Sigmoid colon (tissue), 7 donors: ENCODE measurements at places on chromosomes 4 and X. TPM values are rescaled to one million over a fixed set of nuclear protein-coding genes. Genes with fewer than 3 reads are reported as not detected.

HAND2 gene
- 141 TPM for total RNA-seq

SSX4 gene
- not detected for total RNA-seq

MID2 gene
- 39.6 TPM for total RNA-seq

ANAPC10 gene
- 23.2 TPM for total RNA-seq

TACC3 gene
- total RNA-seq: 7.5 TPM

GRCh38 chrX:122771933-122772332 is 412.1 kb upstream of the GRIA3 start:
- DNase-seq: no peak

DNA sequence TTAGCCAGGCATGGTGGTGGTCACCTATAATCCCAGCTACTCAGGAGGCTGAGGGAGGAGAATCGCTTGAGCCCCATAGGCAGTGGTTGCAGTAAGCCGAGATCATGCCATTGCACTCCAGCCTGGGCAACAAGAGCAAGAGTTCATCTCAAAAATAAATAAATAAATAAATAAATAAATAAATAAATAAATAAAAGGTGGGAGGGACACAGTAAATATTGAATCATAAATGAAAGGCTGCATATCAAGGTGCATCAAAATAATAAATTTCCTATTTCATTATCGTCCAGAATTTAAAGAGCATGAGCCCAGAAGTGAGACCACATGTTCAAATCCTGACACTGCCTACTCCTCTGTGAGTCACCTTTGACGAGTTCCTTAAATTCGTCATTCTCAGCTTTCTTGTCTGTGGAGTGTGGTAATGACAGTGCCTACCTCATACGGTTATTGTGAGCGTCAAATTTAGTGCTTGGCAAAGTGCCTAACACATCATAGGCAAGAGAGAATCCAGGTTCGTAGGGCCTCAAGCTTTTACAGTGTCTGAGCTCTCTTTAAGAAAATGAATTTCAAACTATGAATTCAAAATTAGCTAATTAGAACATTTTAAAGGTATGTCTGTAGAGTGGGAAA is 49.9 kb downstream of the IL15 start:
- no peak for DNase-seq

DNA sequence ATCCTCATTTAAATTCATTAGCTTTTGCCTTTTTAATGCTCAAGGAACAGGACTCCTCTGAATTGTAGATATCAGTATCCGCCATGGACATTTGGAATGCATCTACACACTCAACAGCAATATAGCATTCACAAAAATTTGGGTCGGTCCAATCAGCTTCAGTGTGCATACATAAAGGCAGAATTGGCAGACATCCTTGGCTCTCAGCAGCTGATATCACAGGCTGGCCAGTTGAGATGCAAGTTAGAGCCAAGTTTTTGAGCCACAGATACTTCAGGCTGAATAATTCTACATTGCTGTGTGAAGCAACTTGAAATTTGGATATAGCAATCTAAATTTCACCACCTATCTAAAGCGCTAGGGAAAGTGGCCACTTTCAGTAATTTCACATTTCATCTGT is 821.1 kb downstream of the PCDH19 start:
- DNase-seq: no peak

GRCh38 chr4:111399623-111400022 is 745.6 kb upstream of the FAM241A start:
- no peak for DNase-seq

- no peak for DNase-seq
Measured at GRCh38 chr4:151359576-151359975, 34.2 kb upstream of the SH3D19 start.

DNA sequence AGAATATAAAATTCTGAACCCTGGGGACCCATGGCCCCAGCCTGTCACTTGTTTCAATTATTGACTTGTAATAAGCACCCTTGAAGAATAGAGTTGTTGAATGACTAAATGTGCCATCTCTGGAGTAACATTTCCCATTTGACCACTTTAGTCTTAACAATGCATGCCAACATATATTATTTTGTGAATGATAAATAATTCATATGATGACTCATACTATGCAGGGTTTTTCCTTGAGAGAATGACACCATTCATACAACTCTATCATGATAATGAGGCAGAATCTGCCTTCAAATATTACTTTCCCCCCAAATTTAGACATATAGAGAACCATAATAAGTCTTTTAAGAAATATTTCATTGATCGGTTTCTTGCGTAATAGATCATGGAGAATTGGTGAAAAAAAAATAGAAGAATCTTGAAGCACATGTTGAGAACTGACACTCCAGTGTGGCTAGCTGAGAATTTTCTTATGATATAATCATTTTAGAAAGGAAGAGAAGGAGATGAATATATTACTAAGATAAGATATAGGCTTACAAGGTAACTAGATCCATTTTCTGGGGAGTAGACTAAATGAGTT is 404.5 kb downstream of the GRXCR1 start:
- DNase-seq: no peak

DNA sequence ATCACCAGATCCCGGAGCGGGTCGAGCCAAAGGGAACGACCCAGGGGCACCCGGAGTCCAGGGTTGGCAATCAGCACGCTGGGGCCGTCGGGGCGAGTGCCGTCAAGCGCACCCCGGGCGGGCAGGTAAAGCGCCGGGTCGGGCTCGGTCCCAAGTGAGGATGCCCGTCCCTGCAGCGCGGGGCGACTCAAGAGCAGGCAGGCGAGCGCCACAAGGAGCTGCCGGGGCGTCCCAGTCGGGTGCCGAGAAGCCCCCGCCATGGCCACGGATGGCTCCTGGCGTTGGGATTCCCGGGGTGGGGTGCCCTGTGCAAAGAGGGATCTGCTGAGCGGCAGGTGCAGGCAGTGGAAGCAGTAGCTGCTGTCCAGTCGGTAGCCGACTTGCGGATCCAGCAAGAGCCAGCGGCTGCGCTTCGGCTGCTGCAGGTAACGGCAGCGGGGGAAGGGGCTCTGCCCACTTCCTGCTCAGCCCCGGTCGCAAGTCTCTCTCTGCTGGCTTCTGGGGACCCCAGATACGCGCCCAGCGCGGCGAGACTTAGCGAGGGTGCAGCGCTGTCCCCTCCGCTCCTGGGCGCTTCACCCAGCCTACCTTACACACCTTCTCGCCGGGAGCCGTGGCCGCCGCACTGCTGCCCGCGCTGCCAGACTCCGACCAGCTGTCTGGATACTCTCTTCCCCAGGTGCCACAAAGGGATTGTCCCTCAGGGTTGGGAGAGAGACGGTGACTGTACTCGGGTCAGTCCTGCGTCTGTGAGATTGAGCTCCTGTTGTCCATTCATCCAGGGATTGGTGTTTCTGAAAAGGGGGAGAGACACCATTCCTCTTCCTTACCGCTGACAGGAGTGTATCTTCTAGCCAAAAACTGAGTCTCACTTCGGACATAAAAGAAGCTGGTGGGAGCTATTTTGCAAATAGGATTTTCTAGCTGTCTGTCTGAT is at the start of gene FREM3:
TSS of gene FREM3 (minus strand) at position 260 of the 937 bp plus-strand sequence. CDS start at position 260, 0 bp downstream.
- DNase-seq: no peak

DNA sequence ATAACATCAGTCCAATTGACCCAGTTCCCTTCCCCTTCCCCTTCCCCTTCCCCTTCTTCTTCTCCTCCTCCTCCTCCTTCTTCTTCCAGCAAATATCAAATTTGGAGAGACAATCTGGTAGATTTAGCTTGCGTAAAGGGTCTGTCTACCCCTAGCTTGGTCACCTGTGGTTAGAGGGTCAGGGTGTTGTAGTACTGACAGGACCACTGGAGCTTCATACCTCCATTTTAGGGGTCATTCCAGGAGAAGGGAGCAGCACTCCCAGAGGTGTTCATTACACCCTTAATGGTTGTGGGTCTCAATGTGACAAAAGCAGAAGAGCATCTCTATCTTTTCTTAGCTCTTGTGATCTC is 3.7 kb upstream of the FGB start:
- DNase-seq: no peak

DNA sequence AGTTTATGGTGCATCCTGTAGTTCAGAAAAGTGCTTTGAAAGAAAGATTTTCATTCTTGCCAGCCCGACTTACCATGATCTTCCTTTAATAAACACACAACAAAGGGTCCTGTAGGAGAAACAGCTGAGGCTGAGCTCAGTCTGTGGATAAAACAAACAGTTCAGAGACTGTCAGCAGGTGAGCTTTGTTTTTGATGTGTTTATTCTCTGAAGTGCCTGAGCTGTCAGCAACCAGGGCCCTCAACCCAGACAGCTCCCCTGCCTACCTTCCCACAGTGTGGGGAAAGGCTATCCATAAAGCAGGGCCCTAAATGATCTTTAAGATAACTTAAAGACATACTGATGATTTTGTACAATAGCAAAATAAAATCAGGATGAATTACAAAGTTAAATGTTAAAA is 459.2 kb upstream of the GALNT7 start:
- no peak for DNase-seq

- no peak for DNase-seq
Measured at GRCh38 chr4:8188743-8189550, 10.1 kb upstream of the SH3TC1 start.

DNA sequence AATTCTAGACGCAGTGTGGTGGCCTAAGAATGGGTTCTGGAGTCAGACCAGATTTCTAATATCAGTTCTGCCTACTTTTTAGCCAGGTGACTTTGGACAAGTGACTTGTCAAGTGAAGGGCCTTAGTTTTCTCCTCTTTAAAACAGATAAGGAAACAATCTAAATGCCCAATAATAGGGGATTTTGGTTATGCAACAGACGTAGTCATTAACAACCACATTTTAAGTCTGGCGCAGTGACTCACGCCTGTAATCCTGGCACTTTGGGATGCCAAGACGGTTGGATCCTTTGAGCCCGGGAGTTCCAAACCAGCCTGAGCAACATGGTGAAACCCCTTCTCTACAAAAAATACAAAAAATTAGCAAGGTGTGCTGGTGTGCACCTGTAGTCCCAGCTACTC is 2.1 kb upstream of the ZMYM3 start:
- no peak for DNase-seq

DNA sequence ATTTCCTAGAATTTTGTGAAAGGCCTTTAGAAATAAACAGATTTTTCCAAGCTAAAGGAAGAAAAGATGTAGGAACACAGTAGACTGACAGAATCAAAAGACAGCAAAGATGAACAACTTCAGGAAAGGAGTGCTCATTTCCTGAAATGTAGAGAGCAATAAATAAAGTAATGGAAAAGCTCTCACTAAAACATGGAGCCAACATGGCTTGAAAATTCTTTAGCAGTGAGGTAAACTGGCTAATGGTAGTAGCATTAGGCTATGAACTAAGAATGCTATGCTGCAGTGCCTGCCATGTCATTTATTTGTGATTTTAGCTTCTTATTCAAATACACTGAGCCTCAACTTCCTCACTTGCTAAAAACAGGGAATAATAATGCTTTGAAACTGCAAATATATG is 108.7 kb downstream of the IQCM start:
- no peak for DNase-seq

DNA sequence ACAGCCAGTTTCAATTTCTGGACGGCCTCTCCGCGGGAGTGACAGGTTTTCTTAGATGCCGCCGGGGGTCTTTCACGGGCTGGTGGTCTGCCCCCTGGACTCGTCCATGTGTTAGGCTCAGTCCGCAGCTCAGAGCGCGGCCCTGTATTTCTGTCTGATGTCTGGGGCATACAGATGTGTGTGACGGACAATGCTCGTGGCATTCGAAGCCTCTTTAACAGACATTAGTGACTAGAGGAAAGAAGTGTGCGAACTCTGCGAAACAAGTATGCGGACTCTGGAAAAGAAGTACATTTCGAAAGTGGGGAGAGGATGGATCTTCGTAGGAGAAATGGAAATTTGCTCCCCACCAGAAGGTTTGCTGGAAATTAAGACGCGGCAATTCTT is 793 bp upstream of the DCUN1D4 start:
- peak; percentile 72 for DNase-seq
